ENCODE measurements at places on chromosomes 4 and X.
A peak's percentile ranks its signal among the peaks of the same experiment; 100 is the strongest.

GRCh38 chrX:140501321-140501720, 3.5 kb downstream of the SOX3 start:
- no peak for DNase-seq

DNA sequence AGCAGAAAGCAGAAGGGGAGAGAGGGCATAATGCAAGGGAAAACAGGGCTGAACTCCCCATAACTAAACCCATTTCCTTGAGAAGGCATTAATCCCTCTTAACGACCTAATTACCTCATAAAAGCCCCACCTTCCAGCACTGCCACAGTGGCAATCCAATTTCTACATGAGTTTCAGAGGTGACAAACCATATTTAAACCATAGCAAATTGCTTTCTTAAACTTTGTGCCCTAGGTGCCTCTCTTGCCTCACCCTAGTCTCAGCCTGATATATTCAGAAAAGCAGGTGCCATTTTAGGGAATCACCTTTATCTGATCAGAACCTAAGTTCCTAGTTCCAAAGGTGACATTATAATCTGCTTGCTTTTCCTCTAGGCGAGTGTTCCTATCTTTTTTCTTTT, 48.9 kb downstream of the SLC34A2 start:
- no peak for DNase-seq

DNA sequence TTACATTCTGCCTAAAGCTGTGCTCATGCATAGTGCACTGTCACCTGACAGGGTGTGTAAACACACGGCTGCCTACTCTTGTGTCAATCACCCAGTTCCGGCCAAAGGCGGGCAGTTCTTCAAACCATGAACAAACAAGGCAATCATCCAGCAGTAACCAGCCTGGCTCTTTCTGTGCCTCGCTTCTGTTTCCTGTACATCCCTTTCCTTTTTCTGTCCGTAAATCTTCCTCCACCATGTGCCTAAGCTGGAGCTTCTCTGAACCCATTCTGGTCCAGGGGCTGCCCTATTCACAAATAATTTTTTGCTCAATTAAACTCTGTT, 60.8 kb upstream of the CBR4 start:
- DNase-seq, result no peak

DNA sequence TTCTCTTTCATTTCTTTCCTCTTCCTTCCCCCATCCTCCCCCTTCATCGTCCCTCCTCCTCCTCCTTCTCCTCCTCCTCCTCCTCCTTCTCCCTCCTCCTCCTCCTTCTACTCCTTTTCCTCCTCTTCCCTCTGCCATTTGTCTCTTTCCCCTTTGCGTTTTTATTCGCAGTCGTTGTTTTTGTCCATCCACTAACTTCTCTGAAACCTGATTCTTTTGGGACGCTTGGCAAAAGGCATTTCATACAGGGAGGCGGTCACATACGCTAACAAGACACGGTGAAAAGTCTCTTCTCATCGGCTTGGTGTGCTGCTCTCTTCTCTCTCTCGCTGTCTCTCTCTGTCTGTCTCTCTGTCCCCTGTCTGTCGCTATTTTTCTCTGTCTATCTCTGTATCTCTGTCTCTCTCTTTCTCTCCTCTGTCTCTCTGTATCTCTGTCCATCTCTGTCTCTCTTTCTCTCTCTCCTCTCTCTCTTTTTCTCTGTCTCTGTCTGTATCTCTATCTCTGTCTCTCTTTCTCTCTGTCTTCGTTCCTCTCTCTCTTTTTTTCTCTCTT, 5.4 kb upstream of the SHOX start:
- no peak for DNase-seq

GRCh38 chr4:100082852-100083251, 107.4 kb downstream of the DDIT4L start:
- no peak for DNase-seq

- DNase-seq, result no peak
These were observed 29.5 kb downstream of the TAPT1 start for GRCh38 chr4:16196482-16197393.

- no peak for DNase-seq
These were observed 88.9 kb downstream of the JAKMIP1 start for GRCh38 chr4:6111354-6111960.

GRCh38 chrX:103158317-103158621, 56.6 kb upstream of the BEX4 start:
- no peak for DNase-seq

DNA sequence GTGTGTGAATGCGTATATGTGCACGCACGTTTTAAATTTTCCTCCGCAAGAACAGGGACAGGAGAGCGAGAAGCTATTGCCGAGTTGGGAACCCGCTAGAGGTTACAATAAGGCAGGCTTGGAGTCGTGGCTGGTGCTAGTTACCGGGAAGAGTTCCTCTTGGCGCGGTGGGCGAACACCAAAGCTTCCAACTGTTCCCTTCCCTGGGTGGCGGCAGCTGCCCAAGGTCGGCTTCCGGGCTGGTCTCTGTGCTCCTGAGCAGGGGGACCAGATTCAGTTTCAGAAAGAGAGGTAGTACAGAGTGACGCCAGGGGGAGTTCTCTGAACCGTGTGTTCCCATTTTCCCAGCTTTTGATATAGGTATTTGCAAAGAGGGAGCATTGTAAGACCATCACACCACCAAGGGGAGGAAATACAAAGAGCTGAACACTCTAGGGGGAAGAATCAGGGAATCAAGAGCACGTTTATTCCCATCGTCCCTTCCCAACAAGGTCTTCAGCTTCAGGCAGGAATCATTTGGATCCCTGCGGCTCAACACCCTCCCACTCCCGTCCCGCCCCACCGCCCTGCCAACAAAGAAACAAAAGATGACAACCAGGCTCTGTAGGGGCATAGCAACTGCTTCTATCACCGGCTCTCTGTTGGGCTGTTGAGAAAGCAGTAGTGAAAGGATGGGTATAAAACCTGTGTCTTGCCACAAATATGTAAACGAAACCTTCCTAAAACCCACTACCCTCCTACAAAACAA, 113.6 kb upstream of the TEX13C start:
- peak; percentile 12 for DNase-seq

GRCh38 chr4:20194123-20195013, 57.3 kb upstream of the SLIT2 start:
- DNase-seq, result no peak

GRCh38 chr4:48342606-48342880, 1.2 kb downstream of the SLAIN2 start:
- DNase-seq, result no peak

DNA sequence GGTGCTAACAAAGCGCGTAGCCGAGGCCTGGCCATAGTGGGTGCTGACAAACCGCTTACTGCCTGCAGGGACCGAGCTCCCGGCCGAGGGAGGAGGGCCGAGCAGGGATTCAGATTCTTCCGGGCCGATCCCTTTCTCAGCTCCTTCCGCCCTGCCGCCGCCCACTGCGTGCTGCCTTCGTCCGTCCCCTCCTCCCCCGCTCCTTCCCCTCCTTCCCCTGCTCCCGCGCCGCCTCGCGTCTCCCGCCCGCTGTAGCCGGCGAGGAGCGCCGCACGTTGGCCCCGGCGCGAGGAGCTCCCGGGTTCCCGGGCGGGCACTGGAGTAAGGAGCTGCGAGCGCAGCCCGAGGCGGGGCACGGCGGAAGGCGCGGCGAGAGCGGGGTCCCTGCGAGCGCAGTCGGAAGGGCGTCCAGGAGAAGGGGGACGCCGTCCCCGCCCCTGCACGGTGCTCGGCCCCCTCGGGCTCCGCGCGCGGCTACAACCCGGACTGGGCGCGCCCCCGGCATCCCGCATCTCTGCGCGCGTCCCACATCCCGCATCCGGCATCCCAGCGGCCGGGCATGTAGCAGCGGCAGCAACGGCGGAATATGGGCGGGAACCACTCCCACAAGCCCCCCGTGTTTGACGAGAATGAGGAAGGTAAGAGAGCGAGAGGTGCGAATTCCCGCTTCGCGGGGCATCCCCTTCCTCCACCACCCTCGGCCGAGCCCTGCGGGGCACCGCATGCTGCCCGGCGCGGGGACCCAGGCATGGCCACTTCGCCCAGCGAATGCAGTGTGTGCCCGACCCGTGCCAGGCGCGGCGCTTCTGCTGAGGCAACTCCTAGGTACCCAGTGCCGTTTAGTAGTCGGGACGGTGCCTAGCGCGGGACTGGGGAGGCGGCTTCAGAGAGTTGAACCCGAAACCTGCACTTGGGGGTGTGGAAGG, at the start of gene STK32B:
STK32B (plus strand) TSS at position 203 of the 926 bp plus-strand sequence.
- peak; percentile 64 for DNase-seq

DNA sequence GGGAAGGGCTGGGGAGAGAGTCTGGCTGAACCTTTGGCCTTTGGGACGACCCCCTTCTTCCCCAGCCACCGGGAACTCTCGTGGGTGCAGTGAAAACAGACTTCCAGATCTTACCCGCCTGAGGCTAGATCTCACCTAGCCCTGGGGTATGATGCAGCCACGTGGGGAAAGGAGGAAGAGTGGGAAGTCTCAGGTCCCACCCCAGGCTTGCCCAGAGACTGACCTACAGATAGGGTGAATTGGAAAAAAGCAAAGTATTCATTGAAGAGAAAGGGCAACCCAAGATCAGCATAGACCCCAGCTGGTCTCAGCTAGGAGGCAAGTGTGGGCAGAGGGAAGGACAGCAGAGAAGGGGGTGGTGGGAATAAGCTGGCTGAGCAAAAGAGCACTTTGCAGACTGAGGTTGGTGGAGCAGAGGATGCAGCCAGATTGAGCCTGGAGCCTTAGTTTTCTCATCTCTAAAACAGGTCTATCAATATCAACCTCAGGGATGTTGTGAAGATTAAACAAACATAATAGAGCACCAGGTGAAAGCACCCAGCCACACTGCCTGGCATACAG, 4.2 kb upstream of the EFNB1 start:
- no peak for DNase-seq

GRCh38 chr4:56530269-56531148, 24.9 kb downstream of the ARL9 start:
- DNase-seq, result peak; percentile 87

DNA sequence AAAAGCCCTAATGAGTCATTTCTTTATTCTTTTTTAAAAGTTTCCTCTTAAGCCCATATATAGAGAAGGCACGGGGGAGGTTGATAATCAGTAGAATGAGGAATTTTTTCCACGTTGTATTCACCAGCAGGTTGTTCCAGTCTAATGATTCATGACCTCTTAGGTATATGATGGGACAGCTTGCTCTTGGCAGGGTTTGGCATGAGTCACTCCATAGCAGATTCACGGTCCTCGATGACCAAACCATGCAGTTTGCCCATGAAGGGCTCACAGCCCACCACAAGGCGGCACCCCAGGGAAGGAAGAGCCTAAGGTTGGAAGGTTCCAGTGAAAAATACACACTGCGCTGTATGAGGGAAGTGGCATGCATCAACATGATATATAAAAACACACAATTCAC, 623.8 kb upstream of the DIPK2B start:
- DNase-seq, result peak; percentile 1

DNA sequence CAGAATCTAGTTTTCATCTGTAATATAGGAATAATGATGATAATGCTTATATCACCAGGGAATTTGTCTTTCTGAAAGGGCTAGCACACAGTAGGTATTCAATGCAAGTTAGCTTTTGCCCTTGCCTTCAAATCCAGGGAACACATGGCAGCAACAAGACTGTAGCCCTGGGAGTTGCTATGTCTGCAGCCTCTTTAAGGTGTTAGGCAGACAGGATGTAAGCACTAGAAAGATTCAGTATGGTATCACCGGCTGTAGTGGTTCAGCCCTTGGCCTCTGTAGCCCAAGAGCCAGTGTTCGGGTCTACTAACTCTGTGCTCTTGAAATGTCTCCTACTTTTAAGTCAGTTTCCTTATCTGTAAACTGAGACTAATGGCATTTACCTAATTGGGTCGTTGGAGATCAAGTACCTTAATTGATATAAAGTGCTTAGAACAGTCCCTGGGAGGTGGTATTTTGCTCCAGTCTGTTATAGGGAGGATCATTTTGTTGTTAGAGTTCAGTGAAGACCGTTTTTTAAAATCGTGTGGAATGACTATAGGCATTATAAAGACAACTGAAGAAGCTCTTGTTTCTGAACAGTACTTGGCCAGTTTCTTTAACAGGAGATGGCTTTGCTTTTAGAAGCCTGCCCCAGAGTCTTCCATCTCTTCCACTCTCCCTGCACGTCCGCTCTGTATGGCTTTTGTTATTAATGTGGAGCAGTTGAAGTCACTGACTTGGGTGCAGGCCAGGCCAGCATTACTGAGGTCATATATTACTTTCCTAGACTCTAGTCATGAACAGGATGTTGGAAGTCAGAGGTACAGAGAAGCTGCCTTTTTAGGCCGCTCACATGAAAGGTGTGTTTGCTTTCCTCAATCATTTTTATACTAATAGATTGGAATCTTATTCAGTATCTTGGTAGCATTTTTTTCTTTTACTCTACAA, 44.8 kb downstream of the GAB1 start:
- peak; percentile 30 for DNase-seq

DNA sequence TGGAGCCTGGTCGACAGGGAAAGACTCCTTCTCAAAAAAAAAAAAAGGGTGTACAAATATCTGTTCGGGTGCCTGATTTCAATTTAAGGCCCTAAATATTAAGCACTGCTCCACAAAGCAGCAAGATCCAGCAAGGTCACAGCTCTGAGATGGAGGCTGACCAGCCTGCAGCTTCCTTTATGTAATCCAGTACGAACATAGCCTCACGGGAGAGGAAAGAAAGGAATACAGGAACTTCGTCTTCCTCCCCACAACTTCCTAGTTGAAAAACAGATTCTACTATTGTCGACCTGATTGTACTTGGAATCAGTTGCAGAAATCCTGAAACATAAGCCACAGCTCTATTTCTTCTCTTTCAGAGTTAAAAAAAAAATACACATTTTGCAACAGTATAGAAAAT, 53.5 kb upstream of the TBC1D9 start:
- DNase-seq, result no peak

- DNase-seq, result no peak
These were observed 63.7 kb downstream of the FAM13A start for GRCh38 chr4:88993246-88993645.

DNA sequence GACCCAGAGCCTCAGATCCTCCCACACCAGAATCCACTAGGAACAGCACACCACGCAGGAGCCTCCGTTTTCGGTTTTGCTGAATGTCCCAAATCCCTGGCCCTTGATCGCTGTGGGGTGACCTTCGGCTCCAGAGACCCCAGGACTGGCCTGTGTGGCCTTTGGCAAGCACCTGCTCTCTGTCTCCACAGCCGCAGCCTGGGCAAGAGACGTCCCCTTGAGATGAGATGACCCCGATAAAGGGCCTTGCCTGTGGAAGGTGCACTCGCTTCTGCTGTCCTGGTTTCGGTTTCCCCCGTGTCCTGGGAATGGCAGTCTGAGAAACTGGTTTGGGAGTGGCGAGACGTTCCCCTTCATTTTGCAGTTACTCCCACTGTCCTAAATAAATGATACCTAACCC, 9.6 kb downstream of the PSAPL1 start:
- DNase-seq, result no peak

DNA sequence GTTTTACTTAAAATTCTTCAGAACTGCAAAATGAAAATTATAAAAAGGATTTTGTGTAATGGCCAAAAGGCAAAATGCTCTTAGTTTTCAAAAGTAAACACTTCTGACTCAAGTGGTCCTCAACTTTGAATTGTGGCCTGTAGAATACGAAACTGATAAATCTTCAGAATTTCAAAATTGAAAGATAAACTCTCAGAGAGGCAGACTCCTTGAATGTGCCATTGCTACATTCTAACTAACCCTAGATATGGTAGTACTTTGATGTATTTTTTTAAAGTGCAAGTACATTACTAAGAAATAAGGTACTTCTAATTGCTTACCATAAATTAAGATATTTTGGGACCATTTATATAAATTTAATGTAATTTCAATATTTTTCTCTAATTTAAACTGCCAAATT, 44.4 kb downstream of the TNIP3 start:
- no peak for DNase-seq
